ENCODE measurements at places on chromosomes 3 and 15.

DNA sequence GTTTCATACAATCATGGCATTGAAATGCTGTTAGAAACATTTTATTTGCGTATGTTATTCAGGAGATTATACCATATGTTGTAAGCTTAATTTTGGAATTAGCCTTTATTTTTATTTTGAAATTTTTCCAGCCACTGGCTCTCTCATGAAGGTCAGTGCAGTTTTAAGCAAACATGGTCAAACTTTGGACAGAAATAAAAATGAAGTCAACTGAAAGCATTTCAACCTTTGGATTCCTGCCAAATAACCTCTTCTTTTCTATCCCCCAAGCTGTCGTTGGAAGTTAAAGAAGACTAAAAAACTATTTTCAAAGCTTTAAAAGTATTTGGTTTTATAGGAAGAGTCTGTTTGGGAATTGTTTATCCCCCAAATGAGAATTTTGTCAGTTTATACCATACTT lies 846.6 kb downstream of the MCTP2 start:
- DNase-seq, result no peak

- DNase-seq, result no peak
Measured at GRCh38 chr3:154060238-154061000, 60.8 kb upstream of the ARHGEF26 start.

DNA sequence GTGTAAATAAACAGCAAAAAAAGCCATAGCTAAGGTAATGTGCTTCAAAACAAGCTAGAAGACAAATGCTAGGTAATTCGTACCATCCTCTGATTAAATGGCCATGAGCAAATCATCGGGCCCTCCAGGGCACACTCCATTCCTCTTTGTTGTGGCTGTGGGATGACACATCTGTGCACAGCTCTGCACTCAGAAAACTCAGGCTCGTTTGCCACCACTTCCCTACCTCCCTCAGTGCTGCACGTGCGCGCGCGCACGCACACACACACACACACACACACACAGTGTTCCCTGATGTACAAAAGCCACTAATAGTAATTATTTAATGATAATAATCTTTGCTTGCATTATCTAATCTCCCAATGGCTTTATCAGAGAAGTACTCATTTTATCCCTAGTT lies 336.6 kb downstream of the FEZF2 start:
- DNase-seq, result no peak

DNA sequence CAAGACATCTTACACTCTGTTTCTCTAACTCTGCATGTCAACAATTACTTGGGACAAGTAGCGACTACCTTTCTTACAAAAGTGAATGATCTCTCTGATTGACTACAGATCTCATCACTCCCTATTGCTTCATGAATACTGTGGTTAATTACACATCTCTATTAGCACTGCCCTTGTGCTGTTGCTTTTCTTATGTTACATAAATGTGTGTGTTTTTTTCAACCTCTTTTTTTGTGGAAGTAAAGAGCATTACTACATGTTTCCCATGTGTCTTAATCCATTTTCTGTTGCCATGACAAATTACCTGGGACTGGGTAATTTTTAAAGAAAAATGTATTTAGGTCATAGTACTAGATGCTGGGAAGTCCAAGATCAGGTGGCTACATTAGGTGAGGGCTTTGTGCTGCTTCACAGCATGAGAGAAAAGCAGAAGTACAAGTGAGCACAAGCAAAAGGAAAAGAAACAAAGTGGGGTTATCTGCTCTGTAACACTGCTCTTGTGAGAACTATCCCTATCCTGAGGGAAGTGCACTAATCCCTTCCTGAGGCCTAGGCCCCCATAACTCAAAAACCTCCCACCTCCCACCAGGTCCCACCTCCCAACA lies 298.2 kb upstream of the SATB1 start:
- no peak for DNase-seq

- no peak for DNase-seq
Measured at GRCh38 chr3:156632601-156633000, 41.8 kb upstream of the TIPARP start.

GRCh38 chr3:136644212-136644611 lies 108.0 kb downstream of the STAG1 start:
- DNase-seq, result no peak

DNA sequence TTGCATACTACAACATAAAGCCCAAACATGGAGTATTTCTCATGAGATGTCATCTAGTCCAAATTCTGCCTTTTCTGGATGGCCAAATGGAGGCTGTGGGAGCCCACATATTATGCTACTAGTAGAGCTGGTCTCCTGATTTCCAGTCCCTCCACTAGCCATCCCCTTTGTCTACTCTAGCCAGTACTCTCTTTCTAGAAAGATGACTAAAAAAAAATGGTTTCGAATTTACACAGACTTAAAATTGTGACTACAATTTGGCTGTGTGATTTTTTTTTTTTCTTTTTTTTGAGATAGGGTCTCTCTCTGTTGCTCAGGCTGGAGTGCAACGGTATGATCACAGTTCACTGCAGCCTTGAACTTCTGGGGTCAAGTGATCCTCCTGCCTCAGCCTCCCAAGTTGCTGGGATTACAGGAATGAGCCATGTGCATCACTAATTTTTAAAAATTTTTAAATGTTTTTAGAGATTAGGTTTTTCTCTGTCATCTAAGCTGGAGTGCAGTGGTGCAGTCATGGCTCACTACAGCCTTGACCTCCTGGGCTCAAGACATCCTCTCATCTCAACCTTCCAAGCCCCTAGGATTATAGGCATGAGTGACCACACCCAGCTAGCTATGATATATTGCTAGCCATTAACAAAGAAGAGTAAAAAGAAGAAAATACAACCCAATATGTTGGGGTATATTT lies 273.9 kb downstream of the ADAMTSL3 start:
- DNase-seq, result no peak

- DNase-seq, result no peak
Measured at GRCh38 chr3:52249683-52250082, 4.1 kb downstream of the PPM1M start.

DNA sequence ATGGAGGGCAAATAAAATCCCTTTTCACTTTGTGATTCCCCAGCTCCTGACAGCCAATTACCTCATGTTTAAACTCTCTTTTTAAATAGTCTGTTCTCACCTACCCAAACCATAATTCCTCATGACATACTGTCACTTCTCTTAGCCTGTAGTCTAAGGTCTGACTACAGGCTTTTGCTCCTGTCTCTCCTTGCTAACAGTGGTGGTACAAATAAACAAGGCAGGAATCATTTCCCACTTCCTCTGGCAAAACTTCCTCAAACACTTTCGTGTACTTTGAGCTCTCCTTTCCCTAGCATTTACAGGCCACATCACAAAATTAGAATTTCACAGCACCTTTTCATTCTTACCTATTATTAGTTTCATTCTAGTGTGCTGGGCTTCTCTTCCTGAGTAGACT lies 51.8 kb downstream of the ATP8B4 start:
- DNase-seq, result no peak

GRCh38 chr15:79140846-79141570 lies 50.4 kb upstream of the RASGRF1 start:
- no peak for DNase-seq

- no peak for DNase-seq
Measured at GRCh38 chr3:52030714-52031310, 25.6 kb downstream of the DUSP7 start.

- DNase-seq, result no peak
Measured at GRCh38 chr3:66450390-66451022, 50.3 kb downstream of the LRIG1 start.

DNA sequence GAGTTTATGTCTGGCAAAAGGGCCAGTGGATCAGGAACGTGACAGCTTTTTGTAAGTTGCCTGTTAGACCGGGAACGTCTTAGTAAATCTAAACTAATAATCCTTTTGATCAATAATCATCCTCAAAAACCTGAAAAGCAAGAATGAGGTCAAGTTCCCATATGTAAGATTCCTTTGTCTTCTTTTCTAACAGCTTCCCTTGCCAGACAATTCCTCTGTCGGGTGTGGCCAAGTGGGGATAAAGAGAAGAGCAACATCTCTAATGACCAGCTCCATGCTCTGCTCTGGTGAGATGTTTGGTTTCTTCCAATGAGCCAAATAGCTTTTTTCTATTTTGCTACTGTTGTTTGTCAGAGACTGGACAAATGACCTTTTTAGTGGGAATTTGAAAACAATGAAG lies 19.8 kb downstream of the FANCD2OS start:
- DNase-seq, result no peak

DNA sequence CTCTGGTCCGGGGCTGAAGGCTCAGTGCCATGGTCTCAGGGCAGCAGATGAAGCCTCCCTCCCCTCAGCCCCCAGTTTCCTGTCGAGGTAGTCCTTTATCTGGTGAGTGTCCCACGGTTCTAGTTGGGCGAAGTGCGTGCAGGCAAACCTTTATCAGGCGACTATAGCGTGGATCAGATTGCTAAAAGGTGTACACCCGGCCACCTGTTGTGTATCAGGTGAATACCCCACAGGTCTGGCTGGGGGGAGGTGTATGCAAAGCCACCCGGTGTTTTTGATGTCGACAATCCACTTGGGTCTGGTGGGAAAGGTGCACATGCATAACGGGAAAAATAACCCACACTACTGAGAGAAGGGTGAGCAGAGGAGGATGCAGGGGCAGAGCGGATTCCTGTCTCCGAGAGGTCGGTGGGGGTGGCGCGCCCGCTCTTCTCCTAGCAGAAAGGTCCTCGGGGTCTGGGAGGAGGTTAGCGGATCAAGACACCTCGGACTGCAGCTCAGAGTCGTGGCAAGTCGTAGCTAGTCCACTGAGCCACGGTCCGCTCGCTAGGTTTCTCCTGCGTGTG lies 507 bp downstream of the SLC12A6 start:
- no peak for DNase-seq

GRCh38 chr3:29761517-29761916 lies 480.6 kb downstream of the RBMS3 start:
- no peak for DNase-seq

DNA sequence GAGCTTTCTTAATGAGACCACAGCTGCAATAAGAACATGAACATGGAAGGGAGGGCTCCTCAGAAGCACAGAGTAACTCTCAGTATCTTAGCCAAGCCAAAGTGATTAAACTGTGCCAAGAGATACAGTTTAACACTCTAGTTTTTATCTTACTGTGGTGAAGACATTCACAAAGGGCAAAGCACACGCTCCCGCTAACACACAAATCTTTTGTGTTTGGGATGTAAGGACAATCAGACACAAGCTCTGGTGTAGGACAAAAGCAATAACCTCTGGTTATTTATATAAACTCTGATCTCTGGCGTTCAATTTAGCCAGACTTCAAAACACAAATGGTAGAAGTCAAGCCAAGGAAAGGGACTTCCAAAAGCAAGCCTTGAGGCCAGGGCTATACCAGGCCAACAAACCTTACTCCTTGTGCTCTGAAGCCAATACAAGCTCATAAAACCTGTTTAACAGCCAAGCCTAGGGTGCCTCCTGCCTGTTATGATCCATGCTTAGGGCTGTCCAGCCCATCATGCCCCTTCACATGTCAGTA lies 27.8 kb downstream of the DPH3 start:
- no peak for DNase-seq

GRCh38 chr15:96125721-96126415 lies 204.6 kb upstream of the NR2F2 start:
- no peak for DNase-seq

DNA sequence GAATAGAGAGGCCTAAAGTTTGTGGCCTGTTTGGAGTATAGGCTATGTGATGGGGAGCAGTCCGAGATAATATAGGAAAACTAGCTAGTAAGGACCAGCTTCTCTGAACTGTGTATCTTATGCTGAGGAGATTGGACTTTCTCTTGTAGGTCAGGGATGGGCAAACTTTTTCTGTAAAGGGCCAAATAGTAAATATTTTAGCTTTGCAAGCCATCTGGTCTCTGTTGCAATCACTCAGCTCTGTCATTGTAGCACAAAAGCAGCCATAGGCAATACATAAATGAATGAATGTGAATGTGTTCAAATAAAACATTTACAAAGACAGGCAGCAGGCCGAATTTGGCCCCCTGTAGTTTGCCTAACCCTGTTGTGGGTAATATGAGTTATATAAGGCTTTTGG lies 24.5 kb downstream of the TMOD3 start:
- no peak for DNase-seq

GRCh38 chr3:49469037-49469935 lies 781 bp upstream of the DAG1 start:
- no peak for DNase-seq

DNA sequence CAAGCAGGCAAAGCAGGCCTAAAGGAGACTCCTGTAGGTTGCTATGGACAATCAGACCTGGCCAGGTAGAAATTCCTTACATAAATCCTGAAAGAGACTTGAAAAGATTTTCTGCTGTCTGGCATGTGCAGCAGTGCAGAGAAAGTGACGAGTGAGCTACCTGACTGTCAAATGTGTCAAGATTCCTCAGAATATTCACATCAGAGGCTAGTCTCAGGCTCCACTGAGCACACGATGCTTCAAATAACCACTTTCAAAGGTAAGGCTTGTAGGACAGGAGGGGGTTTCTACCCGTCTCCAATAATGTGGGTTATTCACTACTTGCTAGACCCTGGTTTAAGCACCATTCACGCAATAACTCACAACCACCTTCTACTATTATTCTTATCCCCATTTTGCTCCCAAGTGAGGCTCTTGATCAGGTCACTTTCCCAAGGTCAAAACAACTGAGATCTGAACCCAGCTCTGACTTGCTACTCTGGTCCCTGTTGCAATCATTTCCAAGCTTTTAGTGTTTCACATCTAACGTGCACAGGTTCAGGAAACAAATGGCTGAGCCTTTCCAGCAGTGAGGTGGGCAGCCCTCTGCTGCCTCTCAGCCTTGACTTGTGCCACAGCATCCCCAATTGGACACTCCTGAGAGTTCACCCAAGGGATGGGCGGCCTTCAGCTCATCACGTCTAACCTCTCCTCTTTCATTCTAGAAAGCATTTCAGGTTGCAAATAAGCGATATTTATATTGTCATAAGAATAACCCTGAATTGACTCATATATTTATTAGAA lies 329.9 kb upstream of the WNT5A start:
- DNase-seq, result no peak

GRCh38 chr15:92421976-92422375 lies 28.3 kb downstream of the ST8SIA2 start:
- no peak for DNase-seq

GRCh38 chr15:31373096-31373865 lies 46.6 kb downstream of the KLF13 start:
- no peak for DNase-seq

GRCh38 chr15:29968099-29968894 lies 114.5 kb upstream of the GOLGA8J start:
- no peak for DNase-seq

- no peak for DNase-seq
Measured at GRCh38 chr15:52765785-52766184, 24.4 kb downstream of the ONECUT1 start.
